ENCODE measurements at places on chromosomes 16 and 17.

DNA sequence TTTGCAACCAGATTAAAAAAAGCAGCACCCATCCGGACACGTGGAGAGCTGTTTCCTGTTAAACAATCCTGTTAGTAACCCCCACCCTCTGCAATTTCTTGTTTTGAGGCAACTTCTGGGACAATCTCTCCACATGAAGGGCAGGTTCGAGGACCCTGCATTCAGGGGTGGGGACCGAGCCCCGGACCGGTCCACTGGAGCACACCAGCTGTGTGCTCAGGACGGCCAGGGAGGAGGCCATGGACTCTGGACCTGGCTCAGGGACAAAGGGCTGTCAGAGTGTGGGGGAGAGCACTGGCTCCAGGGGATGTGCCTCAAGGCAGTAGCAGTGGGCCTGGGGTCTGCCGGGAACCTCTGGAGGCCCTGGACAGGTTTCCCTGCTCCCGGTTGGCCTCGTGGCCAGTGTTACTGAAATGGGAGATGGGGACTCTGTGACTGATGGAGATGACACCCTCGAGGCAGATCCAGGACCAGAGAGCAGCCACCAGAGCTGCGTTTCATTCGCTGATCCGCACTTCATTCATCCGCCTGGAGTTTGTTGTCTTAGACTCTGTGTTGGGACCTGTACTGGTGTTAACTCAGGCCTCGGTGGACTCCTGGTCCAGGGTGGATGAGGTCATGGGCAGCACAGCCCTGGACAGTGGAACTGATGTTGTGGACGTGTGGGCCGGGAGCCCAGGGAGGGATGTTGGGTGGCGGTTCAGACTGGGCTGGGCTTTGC lies 2.9 kb upstream of the CPNE7 start:
- DNase-seq = no peak

DNA sequence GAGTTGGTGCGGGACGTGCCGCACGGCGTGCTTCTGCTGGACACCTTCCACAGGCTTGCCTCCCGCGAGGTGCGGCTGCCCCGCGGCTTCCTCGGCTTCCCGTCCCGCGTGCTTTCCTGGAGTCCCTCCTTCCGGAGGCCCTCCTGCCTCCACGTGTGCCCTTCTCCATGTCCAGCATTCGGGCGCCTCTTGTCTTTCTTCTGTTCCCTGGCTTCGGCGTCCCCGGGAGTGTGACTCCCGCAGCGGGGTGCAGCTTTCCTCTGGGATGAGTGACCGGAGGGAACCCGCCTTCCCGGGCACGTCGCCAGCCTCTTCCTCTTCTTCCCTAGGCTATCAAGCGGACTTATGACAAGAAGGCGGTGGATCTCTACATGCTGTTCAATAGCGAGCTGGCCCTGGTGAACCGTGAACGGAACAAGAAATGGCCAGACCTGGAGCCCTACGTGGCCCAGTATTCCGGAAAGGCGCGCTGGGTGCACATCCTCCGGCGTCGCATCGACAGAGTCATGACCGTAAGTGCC lies 23.0 kb downstream of the DNAH2 start:
- DNase-seq = no peak

GRCh38 chr16:31253642-31254045 lies 6.1 kb upstream of the ITGAM start:
- peak; percentile 43 for DNase-seq

DNA sequence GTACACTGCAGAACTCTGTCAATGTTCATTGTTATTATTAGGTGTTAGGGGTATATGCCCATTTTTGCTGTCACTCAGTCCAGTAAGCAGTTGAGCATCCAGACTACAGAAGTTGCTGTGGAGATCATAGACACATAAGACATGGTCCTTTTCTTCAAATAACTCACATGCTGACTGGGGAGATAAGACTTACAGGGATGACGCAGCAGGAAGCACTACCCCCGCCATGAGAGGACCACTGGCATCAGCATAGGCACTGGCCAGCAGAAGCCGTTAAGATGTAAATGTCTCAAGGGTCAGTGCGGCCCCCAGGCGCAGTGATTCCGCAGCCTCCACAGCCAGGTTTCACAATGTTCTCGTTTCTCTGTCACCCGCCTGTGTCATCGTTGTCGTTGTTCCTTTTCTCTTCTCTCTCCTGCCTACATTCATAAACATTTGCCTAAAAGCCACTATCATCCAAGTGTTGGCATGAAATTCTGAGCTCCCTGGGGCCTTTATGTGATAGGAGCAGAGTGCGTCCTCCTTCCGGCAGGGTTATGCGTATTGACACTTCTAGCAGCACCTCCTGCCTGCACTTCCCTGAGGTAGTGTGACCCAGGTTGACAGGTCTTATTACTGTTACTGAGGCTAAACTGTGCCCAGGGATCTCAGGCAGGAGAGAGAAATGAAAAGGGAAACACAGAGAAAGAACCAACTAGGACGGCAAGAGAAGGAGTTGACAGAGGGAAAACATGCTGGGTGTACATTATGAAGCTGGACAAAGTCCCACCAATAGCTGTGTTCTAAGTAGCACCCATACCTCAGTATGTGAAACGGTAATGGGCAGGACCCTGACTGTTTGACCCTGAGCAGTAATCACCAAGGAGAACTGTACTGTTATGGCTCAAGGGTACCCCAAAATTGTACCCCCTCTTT lies 17.9 kb downstream of the TANGO6 start:
- no peak for DNase-seq

DNA sequence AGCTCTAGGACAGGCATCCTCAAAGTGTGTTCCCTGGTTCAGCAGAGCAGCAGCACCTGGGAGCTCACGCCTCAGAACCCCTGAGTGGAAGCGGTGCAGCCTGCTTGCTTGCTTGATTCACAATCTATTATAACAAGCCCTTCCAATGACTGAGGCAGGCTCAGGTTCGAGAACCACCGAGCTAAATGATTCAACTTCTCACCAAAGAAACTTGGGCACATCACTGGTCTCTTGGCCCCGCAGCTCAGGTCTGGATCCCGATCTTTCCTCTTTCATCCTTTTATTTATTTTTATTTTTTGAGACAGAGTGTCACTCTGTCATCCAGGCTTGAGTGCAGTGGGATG lies 24.5 kb downstream of the CLUH start:
- no peak for DNase-seq

DNA sequence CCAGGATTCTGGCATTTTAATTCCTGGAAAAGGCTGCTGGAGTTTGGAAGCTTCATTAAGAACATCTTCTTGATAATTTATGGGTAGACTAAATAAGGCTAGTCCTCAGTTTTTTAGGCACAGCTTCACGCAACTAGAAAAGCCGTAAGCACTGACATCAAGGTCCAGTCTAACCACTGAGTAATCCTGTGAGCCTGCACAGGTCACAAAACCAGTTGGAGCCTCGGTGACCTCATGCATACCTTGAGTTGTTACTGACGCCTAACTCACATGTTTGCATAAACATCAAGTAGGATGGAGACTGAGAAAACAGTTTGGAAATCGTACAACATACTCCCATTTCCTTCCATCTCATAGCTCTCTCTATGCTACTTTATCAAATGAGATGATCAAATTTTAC lies 63.8 kb upstream of the RCVRN start:
- DNase-seq = no peak

DNA sequence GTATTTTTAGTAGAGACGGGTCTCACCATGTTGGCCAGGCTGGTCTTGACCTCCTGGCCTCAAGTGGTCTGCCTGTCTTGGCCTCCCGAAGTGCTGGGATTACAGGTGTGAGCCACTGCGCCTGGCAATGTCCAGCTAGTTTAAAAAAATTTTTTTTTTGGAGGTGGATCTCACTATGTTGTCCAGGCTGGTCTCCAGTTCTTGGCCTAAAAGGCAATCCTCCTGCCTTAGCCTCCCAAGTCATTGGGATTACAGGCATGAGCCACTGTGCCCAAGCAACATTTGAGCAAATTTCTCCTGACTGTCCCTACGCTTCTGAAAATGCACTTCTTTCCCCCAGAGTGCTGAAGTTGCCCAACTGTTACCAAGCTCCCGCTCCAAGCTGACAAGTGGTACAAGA lies 8.0 kb downstream of the MAP3K14 start:
- DNase-seq = no peak

DNA sequence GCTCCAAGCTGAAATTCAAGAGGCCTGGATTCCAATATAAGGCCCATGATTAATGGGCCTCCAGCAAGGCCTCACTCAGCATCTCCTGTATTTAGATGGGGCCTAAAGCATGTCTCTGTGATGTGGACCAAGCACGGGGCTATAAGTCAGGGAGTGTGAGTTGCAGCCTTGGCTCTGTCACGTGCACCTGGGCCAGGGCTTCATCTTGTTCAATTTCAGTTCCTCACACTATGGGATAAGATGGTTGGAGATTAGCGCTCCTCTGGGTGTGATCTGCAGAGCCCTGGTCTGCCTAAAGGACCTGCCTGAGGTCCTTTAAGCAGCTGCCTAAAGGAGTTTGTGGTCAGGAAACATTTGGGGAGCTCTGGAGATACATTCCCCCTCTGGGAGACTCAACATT lies 25.2 kb downstream of the KLHL36 start:
- DNase-seq = no peak

- no peak for DNase-seq
Measured at GRCh38 chr16:10551881-10552280, 28.5 kb downstream of the EMP2 start.

DNA sequence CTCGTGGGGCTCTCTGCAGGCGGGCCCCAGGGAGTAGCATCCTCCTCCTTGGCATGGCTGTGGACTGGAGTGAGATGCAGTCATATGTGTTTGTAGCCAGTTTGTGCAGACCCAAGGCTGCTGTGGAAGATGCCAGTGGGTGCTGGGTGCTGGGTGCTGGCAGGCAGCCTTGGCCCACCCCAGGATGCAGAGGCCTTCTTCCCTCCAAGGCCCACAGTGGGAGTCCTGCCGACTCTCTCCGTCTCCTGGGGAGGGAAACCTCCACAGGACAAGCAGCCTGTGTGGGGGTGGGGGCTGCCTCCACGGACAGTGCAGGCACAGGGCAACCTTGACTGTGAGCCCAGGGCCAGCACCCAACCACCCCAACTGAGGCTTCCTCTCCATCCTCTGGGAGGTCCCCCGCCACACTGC lies 13.8 kb upstream of the TMEM92 start:
- no peak for DNase-seq

GRCh38 chr16:3675601-3676130 lies 21.2 kb downstream of the DNASE1 start:
- DNase-seq = no peak

GRCh38 chr16:74862743-74863244 lies 88.2 kb upstream of the FA2H start:
- no peak for DNase-seq

- DNase-seq = no peak
Measured at GRCh38 chr17:9138161-9138717, 116.9 kb downstream of the NTN1 start.

GRCh38 chr17:795721-796120 lies 13.6 kb downstream of the MRM3 start:
- no peak for DNase-seq

- DNase-seq = no peak
Measured at GRCh38 chr17:79340333-79341221, 266.0 kb downstream of the ENGASE start.

GRCh38 chr17:51015145-51015558 lies 105.5 kb downstream of the SPAG9 start:
- no peak for DNase-seq

GRCh38 chr17:77508047-77508715 lies 367.4 kb downstream of the SEC14L1 start:
- DNase-seq = no peak

DNA sequence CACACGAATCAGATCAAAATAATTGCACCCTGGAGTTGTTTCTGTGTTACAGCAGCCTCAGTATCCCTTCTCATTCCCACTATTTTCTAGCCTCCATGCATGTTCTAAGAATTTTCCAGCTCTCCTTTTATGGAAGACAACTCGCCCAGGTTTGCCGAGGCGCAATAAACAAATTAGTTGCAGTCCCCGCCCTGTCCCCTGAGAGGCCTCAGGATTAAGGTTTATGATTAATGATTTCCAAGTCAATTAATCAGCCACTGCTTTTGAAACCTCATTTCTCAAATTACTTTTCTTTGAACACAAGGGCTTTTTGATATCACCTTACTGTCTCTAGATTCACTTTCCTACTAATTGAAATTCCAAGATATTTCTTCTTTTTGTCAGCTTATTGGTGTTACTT lies 138.3 kb upstream of the HSBP1 start:
- DNase-seq = no peak

- no peak for DNase-seq
Measured at GRCh38 chr16:68187505-68187904, 48.4 kb downstream of the ESRP2 start.

GRCh38 chr17:15364615-15365014 lies 23.2 kb upstream of the TEKT3 start:
- no peak for DNase-seq

DNA sequence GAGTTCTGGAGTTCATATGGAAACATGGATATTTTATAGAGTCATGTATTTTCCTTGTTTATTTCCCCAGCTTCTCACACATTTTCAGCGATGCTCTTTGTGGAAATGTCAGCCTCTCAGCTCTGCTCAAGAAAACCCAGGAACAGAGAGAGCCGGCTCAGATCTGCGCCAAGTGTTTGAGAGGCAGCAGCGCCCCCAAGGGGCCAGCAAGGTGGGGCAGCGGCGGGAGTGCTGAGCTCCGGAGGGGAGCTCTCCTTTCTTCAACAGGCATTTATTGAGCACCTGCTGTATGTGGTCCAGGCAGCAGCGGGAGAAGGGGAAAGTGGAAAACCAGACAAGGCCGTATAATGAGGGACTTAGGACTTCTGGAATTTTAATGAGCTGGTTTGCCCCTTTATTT lies 421.1 kb upstream of the C16orf82 start:
- DNase-seq = no peak

- no peak for DNase-seq
Measured at GRCh38 chr17:40980596-40980995, 3.5 kb downstream of the KRT40 start.

GRCh38 chr17:41417576-41418015 lies 6.8 kb downstream of the KRT37 start:
- no peak for DNase-seq

DNA sequence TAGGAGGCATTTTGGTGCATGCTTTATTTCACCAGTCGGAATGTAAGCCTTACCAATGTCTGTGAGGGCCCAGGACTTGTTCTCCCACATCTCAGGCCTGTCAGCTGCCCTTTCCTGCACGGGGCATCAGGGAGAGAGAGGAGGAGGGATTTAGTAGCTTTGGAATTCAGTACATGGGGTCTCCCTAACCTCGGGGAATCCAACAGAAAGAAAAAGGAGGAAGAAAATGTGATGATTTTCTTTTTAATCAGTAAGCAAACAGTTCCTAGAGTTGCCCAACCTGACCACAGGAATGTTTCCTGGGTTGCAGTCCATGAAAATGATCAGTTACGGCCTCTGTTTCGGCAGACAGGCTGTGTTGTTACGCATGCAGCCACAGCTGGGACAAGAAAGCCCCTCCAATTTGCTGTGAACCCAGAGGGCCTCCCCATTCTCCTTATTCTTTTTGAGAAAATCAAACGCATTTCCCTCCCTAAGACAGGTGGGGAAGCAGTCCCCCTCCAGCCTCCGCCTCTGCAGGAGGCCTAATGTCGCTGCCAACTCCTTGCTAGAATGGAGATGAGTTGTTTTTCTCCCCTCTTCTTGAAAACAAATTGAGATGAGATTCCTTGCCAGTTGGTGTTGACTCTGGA lies 53.1 kb upstream of the TANGO6 start:
- DNase-seq = no peak

- DNase-seq = no peak
Measured at GRCh38 chr17:78729641-78730040, 52.4 kb downstream of the CYTH1 start.

Measured in KG1 (cell line).